ENCODE measurements at places on chromosomes 1 and 21.

DNA sequence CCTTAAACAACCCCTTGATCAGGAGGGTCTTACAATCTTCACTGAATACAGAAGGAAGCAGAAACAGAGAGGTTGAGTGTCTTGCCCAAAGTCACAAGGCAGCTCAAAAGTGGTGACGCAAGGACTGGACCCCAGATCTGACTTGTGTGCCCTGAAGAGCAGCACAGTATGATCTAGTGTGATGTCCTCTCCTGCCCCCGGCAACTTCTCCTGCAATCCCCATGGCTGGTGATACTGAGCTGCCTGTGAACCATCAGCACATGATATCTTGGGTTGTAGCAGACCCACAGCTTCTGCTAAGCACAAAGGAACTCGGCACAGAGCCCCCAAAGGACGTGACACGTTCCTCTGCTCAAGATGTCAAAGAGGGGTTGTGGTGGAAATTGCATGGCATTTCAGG is 51.2 kb upstream of the EDN2 start:
- DNase-seq: no peak

GRCh38 chr1:196466166-196466565 is 142.1 kb downstream of the KCNT2 start:
- no peak for DNase-seq

DNA sequence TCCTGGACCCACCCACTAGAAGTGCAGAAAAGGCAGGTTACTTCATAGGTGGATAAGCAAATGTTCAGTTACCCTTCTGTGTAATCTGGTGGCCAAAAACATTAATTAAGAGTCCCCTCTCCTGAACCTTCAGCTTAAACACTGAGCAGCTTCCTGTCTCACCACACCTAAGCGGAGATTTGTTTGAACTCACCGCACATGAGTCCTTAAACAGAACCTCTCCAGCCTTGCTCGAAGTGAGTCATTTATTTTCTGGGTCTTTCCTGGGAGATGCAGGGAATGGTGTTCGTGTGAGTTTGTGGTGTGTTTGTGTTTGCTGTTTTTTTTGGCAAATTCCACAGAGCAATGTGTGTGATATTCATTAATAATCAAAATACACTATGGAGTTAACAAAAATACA is 7.6 kb upstream of the FNBP1L start:
- no peak for DNase-seq

GRCh38 chr1:118905196-118905595 is 82.9 kb downstream of the TBX15 start:
- DNase-seq: no peak

DNA sequence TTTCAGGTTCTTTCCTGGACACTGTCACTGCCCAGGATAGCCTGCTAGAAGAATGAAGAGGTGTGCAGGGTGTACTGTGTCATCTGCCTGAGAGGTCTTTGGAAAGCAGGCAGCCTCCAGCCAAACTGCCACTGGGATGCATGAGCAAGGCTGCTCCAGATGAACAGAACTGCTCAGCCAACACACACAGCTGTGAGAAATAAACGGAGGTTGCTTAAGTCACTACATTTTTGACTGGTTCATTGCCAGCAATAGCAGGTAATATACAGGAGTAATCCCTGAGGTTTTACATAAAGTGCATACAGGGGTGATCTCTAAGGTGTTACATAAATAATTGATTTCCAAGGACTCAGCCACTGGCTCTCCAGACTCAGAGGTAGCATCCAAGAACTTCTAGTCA is 516.9 kb downstream of the BRINP3 start:
- DNase-seq: no peak

DNA sequence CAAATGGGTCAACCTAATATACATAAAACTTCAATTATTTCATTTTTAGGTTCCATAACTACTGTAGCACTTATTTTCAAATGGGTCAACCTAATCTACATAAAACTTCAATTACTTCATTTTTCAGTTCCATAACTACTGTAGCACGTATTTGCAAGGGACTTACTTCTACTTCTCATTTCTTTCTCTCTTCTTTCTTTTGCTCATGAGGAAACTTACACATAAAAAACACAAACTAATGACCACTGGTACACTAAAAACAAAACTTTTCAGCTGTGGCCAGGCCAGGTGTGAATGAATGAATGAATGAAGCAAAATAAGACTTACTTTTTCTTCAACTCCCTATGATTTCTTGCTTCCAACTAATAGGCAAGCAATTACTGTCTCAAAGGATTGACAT is 11.7 kb downstream of the SYDE2 start:
- DNase-seq: no peak

DNA sequence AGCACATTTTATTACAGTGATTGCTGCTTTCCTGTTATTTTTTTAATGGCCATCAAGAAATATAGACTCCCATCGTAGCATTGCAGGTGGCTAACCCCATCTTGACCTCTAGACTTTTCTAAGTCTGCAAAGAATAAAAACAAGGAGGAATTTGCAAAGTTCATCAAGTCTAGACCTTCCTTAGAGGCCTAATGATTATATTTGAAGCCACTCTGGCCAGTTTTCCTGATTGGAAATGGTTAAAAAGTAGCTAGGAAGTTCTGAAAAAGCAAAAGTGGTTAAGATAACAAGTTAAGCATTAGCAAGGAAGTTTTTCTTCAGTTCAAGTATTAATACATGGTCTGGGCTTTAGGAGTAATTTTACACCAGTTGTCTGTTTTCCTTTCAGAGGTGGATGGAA is 16.7 kb upstream of the KCNJ15 start:
- DNase-seq: no peak

DNA sequence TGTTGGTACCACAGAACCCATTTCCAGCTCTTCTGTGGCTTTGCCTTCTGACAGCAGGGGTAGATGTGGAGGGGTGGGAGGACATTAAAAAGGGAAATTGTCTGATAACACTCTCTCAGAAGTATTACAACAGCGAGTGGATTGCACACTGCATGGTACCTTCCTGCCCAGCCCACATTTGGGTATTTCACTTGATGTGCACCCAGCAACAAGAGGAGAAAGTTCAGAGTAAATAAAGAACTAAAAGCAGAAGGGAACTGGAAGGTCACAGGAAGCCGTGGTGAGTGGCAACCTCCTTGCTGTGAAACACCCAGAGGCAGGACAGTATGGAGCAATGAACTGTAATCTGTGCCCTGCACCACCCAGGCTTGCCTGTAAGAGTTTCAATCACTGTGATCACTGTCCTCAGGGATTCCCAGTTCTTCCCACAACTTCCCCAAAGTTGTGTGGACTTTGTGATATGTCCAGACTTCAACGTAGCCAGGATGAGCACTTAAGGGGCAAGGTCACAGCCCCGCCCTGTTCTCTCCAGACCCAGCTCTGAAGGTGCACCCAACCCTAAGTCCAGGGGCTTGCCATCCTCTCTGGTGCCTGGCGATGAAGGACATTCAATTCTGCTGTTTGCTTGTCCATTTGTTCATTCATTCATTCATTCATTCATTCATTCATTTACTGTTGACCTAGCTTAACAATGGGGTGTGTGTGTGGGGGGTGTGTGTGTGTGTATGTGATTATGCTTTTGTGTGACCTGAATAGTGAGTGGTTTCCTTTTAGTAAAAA is 18.7 kb upstream of the F5 start:
- no peak for DNase-seq

DNA sequence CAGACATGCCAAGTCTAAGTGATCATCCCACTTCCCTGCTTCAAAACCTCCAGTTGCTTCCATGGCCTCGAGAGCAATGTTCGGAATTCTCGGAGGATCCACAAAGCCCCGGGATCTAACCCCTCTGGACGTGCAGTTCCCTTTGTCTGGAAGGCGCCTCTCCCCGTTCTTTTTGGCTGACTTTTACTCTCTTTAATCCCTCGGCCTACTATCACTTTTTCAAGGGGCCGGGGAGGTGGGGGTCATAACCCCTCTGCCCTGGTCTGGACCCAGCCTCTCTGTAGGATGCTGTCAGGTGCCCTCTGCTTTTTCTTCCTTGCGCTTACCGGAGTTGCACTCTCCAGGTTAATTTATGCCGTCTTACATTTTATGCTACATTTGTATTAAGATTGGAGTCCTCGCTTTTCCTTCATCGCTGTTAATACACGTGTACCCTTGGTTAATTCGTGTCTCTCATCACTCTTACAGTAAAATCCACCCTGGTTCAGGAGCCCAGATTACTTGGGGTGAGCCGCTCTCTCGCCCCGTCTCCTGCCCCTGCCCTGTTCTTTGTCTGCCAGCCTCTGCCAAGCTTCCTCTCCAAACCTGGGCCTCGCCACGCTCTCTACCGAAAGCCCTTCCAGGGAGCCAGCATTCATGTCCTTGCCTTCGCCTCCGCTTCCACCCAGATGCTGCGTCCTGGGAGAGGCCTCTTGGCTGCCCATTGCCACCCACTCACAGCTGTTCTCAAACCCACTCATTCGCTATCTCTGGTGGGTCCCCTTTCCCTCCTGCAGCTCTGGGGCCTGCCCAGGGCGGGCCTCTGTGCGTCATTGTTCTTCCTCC is 448.6 kb downstream of the CAMTA1 start:
- no peak for DNase-seq

- no peak for DNase-seq
Observed at GRCh38 chr1:228112617-228113016, 3.5 kb upstream of the MRPL55 start.

- no peak for DNase-seq
Observed at GRCh38 chr1:219090607-219091006, 83.1 kb upstream of the LYPLAL1 start.

- DNase-seq: no peak
Observed at GRCh38 chr1:53341961-53342707, 14.3 kb upstream of the LRP8 start.

- DNase-seq: no peak
Observed at GRCh38 chr1:188006354-188006753, 1177.6 kb downstream of the PLA2G4A start.

All from cerebellar nuclear complex (tissue), 1 donor.